ENCODE measurements at places on chromosomes 3 and 15.

DNA sequence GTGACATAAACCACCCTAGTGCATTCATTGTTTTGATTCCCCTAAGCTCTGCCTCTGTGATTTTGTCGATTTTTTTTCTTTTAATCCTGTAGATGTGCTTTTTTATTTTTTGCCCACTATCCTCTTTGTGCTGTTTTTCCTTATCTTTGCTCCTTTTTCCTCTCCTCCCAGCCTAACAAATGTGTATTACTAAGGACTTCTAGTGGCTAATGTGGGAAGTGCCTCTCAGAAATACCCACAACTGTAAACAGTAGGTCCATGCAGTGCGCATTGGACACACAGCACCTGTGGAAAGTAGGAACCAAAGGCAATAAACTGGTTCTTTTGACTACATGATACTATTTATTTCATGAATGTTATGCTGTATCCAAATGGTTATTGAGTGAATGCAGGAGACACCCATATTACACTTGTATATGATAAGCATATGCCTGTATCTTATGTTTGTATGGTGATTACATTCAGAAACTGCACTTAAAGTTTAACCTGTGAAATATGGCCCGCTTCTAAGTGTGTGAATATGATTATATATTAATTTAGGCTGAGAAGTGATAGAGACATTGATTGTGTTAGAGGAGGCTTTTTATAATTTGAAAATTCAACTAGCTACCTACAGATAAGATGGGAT, 147.8 kb downstream of the PLCL2 start:
- DNase-seq = peak; percentile 48

DNA sequence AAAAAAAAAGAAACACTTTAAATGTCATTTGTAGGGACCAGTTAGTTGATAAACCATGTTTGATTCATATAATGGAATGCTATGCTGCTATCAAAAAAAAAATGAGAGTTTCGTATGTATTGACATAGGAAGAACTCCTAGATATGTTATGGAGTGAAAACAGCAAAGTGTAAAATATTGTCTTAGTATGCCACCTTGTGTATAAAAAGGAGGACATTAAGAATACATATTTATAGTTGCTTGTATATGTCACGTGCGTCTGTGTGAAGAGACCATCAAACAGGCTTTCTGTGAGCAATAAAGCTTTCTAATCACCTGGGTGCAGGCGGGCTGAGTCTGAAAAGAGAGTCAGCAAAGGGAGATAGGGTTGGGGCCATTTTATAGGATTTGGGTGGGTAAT, 39.5 kb downstream of the KBTBD8 start:
- DNase-seq = peak; percentile 8

- peak; percentile 6 for DNase-seq
Measured at GRCh38 chr3:147816752-147817151, 407.6 kb downstream of the ZIC1 start.

- DNase-seq = no peak
Measured at GRCh38 chr15:99716540-99717095, 16.6 kb downstream of the LYSMD4 start.

GRCh38 chr3:144687862-144688261, 716.2 kb downstream of the DIPK2A start:
- no peak for DNase-seq

DNA sequence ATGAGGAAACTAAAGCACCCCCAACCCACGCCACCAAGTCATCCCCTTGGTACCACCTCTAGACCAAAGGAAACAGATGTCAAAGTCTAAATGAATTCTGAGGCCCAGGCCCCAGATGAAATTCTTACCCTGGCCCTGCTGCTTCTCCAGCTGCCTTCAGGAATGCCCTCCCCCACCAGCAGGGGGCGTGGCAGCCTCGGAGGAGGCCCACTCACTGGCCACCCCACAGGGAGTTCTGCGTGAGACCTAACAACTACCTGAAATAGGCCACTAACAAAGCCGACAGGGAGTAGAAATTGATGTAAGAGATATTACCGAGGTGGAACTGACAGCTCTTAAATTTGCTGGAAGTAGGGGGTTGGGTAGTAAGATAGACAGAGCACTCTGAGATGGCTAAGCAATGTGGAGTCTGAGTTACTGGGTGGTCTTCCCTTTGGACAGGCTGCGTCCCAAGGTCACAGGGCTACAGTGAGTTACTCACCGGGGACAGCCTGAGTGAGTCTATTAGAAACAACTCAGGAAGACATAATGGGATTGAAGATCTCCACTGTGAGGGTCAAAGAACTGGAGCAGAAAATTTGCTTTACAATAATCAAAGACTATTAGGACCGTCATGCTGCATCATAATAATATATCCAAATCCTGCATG, 240.7 kb downstream of the SHOX2 start:
- no peak for DNase-seq

GRCh38 chr15:44537735-44538240, 841 bp downstream of the EIF3J start:
- DNase-seq = peak; percentile 61

GRCh38 chr15:99414755-99415731, 150.7 kb upstream of the MEF2A start:
- DNase-seq = no peak

GRCh38 chr3:172515130-172515918, 7.9 kb downstream of the TNFSF10 start:
- no peak for DNase-seq

DNA sequence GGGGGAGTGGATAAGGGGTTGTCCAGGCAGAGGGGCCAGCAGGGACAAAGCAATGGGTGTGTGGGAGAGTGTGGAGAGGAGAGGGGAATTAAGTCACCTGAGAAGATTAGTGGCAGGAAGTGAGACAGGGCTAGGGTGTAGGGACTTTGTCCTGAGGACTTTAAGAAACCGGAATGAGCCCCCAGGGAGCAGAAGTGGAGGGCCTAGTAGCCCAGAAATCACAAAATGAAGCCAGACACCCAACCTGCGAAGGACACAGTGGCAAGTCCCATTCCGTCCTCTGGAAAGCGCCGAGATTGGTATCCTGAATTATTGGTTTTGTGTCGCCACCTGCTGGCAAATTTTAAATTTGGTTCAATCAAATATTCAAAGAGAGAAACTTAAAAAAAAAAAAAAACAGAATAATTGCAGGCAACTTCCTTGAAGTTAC, 78.0 kb upstream of the SLC25A36 start:
- DNase-seq = peak; percentile 53

- DNase-seq = peak; percentile 100
Measured at GRCh38 chr3:36993326-36994283, at the start of gene MLH1. TSS of gene MLH1 (plus strand) at chr3:36993518. CDS start at chr3:36993548, 30 bp downstream.

DNA sequence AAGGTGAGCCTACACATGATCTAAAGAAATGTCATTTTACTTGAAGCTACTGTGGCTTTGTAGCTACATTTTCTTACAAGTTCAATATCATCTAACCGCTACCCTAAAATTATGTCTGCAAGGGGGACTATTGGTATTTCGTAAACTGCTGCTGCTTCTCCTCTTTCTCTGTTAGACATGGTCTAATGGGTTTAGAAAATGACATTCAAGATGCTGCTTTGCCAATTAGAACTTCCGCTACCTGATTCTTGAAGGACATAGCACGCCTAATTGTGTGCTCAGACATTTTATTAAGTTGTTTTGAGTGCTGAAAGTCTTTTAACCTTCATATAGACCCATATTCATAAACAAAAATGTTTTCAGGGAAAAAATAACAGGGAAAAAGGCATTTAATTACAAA, 283.7 kb upstream of the ICE2 start:
- no peak for DNase-seq

Measured in EH (cell line).